ENCODE measurements at places on chromosomes 12 and 14. TPM values are rescaled to one million over a fixed set of nuclear protein-coding genes. Genes with fewer than 3 reads are reported as not detected.

The KCNK13 gene
- total RNA-seq, result 0.32 TPM

The BICDL1 gene
- total RNA-seq, result 1.1 TPM

The KRT71 gene
- total RNA-seq, result not detected

The TPH2 gene
- not detected for total RNA-seq

The PRIMA1 gene
- total RNA-seq, result 4.3 TPM

The MIS18BP1 gene
- 14.7 TPM for total RNA-seq

The KRT6C gene
- total RNA-seq, result not detected

The PLEKHG7 gene
- total RNA-seq, result not detected

The PRR4 gene
- 1.3 TPM for total RNA-seq

The LRRC10 gene
- total RNA-seq, result not detected

The VSX2 gene
- total RNA-seq, result not detected

The BIN2 gene
- total RNA-seq, result 2.0 TPM

The PRKCH gene
- total RNA-seq, result 20.5 TPM

The MMP17 gene
- 13.3 TPM for total RNA-seq

The GIT2 gene
- total RNA-seq, result 33.7 TPM

The AICDA gene
- total RNA-seq, result not detected

The RFLNA gene
- total RNA-seq, result 8.7 TPM

The HPD gene
- 1.2 TPM for total RNA-seq

The PMCH gene
- not detected for total RNA-seq

The POMT2 gene
- 23.6 TPM for total RNA-seq

The SLC7A8 gene
- total RNA-seq, result 87.3 TPM

The SIX4 gene
- 11.1 TPM for total RNA-seq

The CAPRIN2 gene
- 19.5 TPM for total RNA-seq

The SLC2A14 gene
- 1.6 TPM for total RNA-seq

The PLA2G1B gene
- 17.0 TPM for total RNA-seq

The WNK1 gene
- 110 TPM for total RNA-seq

The NOVA1 gene
- total RNA-seq, result 7.9 TPM

The RTL1 gene
- 0.40 TPM for total RNA-seq

The PARPBP gene
- total RNA-seq, result 2.5 TPM

The BRI3BP gene
- 1.2 TPM for total RNA-seq

The ASPG gene
- 20.1 TPM for total RNA-seq

The PAX9 gene
- not detected for total RNA-seq

The KRT2 gene
- total RNA-seq, result not detected

The SPTB gene
- total RNA-seq, result 1.4 TPM

The DIO2 gene
- 0.30 TPM for total RNA-seq

The RPGRIP1 gene
- total RNA-seq, result 0.42 TPM

The OAS3 gene
- 12.6 TPM for total RNA-seq

The NELL2 gene
- 5.5 TPM for total RNA-seq

The ING4 gene
- total RNA-seq, result 26.1 TPM

The IAPP gene
- total RNA-seq, result not detected

The PEBP1 gene
- 268 TPM for total RNA-seq

Measured in ovary (tissue), 10 donors.